Heart left ventricle (tissue), 16 donors: ENCODE measurements at places on chromosomes 2 and 18.

GRCh38 chr2:281381-281780 is 6.5 kb downstream of the ALKAL2 start:
- H3K27ac ChIP-seq, result no peak overlapping the region
- H3K36me3 ChIP-seq, result peaks cover 65% of the 10 kb centered on the region
- no peak for DNase-seq
- H3K4me3 ChIP-seq, result no peak overlapping the region
- H3K27me3 ChIP-seq, result no peaks in the 10 kb centered on the region

GRCh38 chr2:96759548-96759947 is 1.2 kb upstream of the CNNM4 start:
- DNase-seq, result no peak
- H3K4me1 ChIP-seq, result peaks cover 24% of the 10 kb centered on the region
- no peak overlapping the region for H3K27ac ChIP-seq
- H3K36me3 ChIP-seq, result no peaks in the 10 kb centered on the region

DNA sequence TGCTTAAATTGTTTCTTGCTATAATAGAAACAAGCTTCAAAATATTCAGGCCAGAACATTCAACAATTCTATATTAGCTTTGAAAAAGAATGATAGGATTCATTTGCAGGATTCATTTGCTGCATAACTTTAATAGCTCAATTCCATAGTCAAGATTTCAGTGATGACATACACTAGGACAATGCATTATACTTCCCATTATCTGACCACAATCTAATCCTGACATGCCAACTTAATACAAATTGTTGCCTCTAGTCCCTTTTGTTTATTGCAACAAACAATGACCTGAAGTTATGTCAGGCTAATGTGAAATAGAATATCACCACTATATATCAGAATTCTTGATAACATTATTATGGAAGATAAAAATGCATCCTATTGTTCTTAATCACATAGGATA is 169.4 kb downstream of the DNAH7 start:
- H3K4me1 ChIP-seq, result no peaks in the 10 kb centered on the region
- H3K4me3 ChIP-seq, result no peak overlapping the region
- no peak for DNase-seq
- H3K27ac ChIP-seq, result no peak overlapping the region

GRCh38 chr2:189698020-189698887 is 23.8 kb downstream of the ANKAR start:
- no peaks in the 10 kb centered on the region for H3K27me3 ChIP-seq
- H3K27ac ChIP-seq, result no peak overlapping the region
- H3K4me3 ChIP-seq, result no peak overlapping the region
- DNase-seq, result no peak
- H3K4me1 ChIP-seq, result no peaks in the 10 kb centered on the region
- no peaks in the 10 kb centered on the region for H3K36me3 ChIP-seq

- no peaks in the 10 kb centered on the region for H3K4me1 ChIP-seq
- H3K27ac ChIP-seq, result no peak overlapping the region
- H3K27me3 ChIP-seq, result no peaks in the 10 kb centered on the region
- no peaks in the 10 kb centered on the region for H3K36me3 ChIP-seq
Observed at GRCh38 chr2:166784296-166784946, 103.9 kb upstream of the XIRP2 start.

GRCh38 chr18:949724-950631 is 45.3 kb downstream of the ADCYAP1 start:
- no peaks in the 10 kb centered on the region for H3K4me1 ChIP-seq
- no peak for DNase-seq
- peaks cover 4% of the 10 kb centered on the region for H3K27me3 ChIP-seq

DNA sequence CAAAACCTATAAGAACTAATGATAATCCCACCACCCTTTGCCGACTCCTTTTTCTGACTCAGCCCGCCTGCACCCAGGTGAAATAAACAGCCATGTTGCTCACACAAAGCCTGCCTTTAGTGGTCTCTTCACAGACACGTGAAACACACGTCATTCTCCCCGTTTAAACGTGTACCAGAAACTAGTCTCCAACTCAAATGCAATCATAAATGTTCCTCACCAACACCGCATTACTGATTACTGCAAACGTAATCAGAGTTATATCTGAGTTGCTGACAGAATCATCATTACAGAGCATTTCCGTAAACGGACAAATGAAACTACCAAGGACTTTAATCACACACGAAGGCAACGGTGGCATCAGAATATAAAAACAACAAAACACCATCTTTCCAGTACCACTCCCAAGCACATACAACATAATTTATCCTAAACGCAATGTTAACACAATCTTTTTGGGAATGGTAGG is 1.9 kb downstream of the CLK1 start:
- peaks cover 28% of the 10 kb centered on the region for H3K4me1 ChIP-seq
- H3K4me3 ChIP-seq, result peak overlapping the region; percentile 94
- H3K36me3 ChIP-seq, result peaks cover 43% of the 10 kb centered on the region
- H3K27me3 ChIP-seq, result no peaks in the 10 kb centered on the region
- no peak for DNase-seq

- no peaks in the 10 kb centered on the region for H3K36me3 ChIP-seq
- no peak overlapping the region for H3K27ac ChIP-seq
- no peaks in the 10 kb centered on the region for H3K27me3 ChIP-seq
- H3K4me3 ChIP-seq, result no peak overlapping the region
- peaks cover 6% of the 10 kb centered on the region for H3K4me1 ChIP-seq
Observed at GRCh38 chr2:10001586-10001985, 41.8 kb upstream of the KLF11 start.

DNA sequence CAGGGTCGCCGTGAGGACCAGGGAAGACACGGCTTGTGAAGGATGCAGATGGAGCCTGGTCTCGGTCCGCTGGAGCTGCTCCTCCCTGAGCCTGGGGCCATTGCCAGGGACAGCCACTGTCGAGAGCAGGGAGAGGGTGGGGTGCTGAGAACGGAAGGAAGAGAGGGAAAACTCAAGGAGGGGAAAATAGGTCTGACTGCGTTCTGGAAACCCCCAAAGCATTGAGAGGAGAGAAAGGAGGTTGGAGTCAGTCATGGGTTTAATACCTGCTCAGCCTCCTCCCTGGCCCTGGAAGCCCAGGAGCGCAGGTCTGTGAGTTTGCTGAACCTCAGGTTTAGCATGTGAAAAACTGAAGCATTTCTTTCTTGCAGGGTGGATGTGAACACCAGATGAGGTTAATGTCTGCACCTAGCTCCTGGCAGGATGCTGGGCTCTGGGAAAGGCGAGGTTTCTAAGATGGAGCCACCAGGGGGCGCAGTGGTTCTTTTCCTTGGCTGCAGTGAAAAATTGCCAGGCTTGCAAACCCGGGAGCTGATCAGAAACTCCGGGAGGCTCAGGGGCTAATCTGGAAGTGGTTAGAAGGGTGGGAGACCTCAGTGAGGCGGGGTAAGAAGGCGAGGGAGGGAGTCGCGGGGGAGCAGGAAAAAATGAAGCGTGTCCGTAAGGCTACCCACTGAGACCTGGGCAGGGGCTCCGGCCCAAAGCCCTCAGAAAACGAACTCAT is 33.6 kb upstream of the RNF149 start:
- no peak overlapping the region for H3K27ac ChIP-seq
- H3K4me1 ChIP-seq, result no peaks in the 10 kb centered on the region
- H3K4me3 ChIP-seq, result no peak overlapping the region
- no peaks in the 10 kb centered on the region for H3K36me3 ChIP-seq

- DNase-seq, result no peak
- no peaks in the 10 kb centered on the region for H3K27me3 ChIP-seq
- no peaks in the 10 kb centered on the region for H3K36me3 ChIP-seq
- H3K4me1 ChIP-seq, result peaks cover 4% of the 10 kb centered on the region
- no peak overlapping the region for H3K4me3 ChIP-seq
- H3K27ac ChIP-seq, result no peak overlapping the region
Observed at GRCh38 chr2:98691303-98691702, 39.6 kb downstream of the MGAT4A start.

- no peak for DNase-seq
- H3K27me3 ChIP-seq, result no peaks in the 10 kb centered on the region
- no peak overlapping the region for H3K4me3 ChIP-seq
- no peaks in the 10 kb centered on the region for H3K36me3 ChIP-seq
- peaks cover 3% of the 10 kb centered on the region for H3K4me1 ChIP-seq
- no peak overlapping the region for H3K27ac ChIP-seq
Observed at GRCh38 chr2:113878743-113879142, 11.1 kb upstream of the ACTR3 start.

- H3K27ac ChIP-seq, result peak overlapping the region; percentile 25
- no peaks in the 10 kb centered on the region for H3K36me3 ChIP-seq
- H3K4me3 ChIP-seq, result no peak overlapping the region
- H3K27me3 ChIP-seq, result no peaks in the 10 kb centered on the region
- DNase-seq, result no peak
- no peaks in the 10 kb centered on the region for H3K4me1 ChIP-seq
Observed at GRCh38 chr2:5548991-5549715, 143.0 kb upstream of the SOX11 start.

- no peaks in the 10 kb centered on the region for H3K36me3 ChIP-seq
- H3K27me3 ChIP-seq, result no peaks in the 10 kb centered on the region
- DNase-seq, result no peak
- no peak overlapping the region for H3K27ac ChIP-seq
- no peaks in the 10 kb centered on the region for H3K4me1 ChIP-seq
Observed at GRCh38 chr2:148560496-148560895, 84.1 kb upstream of the EPC2 start.

- H3K4me3 ChIP-seq, result no peak overlapping the region
- H3K27ac ChIP-seq, result no peak overlapping the region
- no peaks in the 10 kb centered on the region for H3K27me3 ChIP-seq
- H3K36me3 ChIP-seq, result peaks cover 18% of the 10 kb centered on the region
- H3K4me1 ChIP-seq, result no peaks in the 10 kb centered on the region
Observed at GRCh38 chr2:99317161-99317872, 16.3 kb upstream of the LYG1 start.

GRCh38 chr2:204791230-204791629 is 246.0 kb downstream of the PARD3B start:
- no peaks in the 10 kb centered on the region for H3K27me3 ChIP-seq
- no peaks in the 10 kb centered on the region for H3K36me3 ChIP-seq
- no peak overlapping the region for H3K27ac ChIP-seq
- DNase-seq, result no peak
- H3K4me3 ChIP-seq, result no peak overlapping the region

DNA sequence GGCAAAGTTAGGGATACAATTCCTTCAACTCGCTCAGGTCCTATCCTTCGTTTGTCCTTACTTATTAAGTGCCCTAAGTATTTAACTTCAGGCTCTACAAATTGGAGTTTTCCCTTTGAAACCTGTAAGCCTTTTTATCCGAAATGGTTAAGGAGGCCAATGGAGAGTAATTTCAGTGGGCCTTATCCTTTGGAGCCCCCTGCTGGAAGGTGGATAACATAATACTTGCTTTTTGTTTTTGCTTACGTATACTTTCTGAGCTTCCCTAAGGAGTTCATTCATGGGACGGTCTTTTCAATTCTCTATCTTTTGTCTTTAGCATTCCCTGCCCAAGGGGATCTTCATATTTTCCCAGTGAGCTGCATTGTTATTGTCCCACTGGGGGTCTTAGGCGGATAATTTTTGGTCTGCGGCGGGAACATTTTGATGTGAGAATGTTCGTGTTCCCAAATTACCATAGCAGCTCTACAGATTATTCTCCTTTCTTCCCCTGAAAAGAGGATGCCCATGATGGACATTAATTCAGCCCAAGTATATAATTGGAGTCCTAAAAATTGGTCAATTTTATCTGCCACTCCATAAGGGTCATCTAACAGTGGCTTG is 34.4 kb upstream of the TRAPPC8 start:
- H3K36me3 ChIP-seq, result no peaks in the 10 kb centered on the region
- H3K4me1 ChIP-seq, result peaks cover 2% of the 10 kb centered on the region
- no peaks in the 10 kb centered on the region for H3K27me3 ChIP-seq
- peak; percentile 43 for DNase-seq
- H3K27ac ChIP-seq, result no peak overlapping the region

DNA sequence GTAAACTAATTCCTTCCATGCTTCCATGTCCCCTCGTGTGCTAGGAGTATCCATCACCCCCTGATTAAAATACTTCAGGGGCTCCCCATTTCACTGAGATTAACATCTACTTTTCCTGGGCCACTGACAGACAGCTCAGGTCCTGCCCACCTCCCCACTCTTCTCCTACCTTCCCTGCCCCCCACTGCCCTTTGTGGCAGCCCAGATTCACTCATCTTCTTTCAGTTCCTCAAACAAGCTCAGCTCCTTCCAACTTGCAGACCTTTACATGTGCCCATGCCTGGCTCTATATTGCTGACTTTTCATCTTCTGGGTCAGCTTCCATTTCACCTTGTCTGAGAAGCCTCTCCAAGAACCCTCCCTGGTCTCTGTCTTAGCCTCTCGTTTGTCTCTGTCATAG is 12.0 kb downstream of the RUFY4 start:
- H3K4me3 ChIP-seq, result no peak overlapping the region
- no peaks in the 10 kb centered on the region for H3K27me3 ChIP-seq
- no peaks in the 10 kb centered on the region for H3K36me3 ChIP-seq

GRCh38 chr2:101657787-101658186 is 39.7 kb upstream of the MAP4K4 start:
- DNase-seq, result no peak
- H3K36me3 ChIP-seq, result no peaks in the 10 kb centered on the region
- H3K4me3 ChIP-seq, result no peak overlapping the region
- peaks cover 19% of the 10 kb centered on the region for H3K4me1 ChIP-seq
- H3K27me3 ChIP-seq, result no peaks in the 10 kb centered on the region

GRCh38 chr2:28274911-28275685 is 117.6 kb upstream of the FOSL2 start:
- peak overlapping the region; percentile 47 for H3K27ac ChIP-seq
- no peak overlapping the region for H3K4me3 ChIP-seq
- no peaks in the 10 kb centered on the region for H3K36me3 ChIP-seq
- peaks cover 13% of the 10 kb centered on the region for H3K4me1 ChIP-seq

- H3K27me3 ChIP-seq, result no peaks in the 10 kb centered on the region
- DNase-seq, result no peak
- no peaks in the 10 kb centered on the region for H3K36me3 ChIP-seq
Observed at GRCh38 chr18:68533641-68534040, 181.3 kb downstream of the TMX3 start.

DNA sequence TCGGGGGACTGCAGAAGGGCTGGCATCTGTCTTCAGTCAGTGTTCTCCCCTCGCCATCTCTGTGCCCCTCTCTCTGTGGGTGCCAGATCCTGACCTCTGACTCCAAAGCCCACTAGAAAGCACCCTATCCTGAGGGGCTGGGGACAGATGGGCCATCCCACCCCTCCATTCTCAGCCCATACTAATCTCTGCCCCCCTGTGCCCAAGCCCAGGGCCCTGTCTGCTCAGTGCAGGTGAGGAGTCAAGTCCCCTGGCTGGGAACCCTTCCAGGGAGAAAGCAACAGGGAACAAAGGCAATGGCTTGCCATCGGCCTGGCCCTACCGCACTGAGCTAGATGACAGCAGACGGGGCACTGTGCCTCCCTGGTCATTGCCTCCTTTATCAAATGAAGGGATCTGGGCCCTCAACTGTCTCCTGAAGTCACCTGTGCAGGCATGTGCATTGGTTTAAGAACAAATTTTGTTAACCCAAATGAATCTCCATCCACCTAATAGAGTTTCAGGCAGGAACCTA is 42.7 kb upstream of the ID2 start:
- H3K4me3 ChIP-seq, result no peak overlapping the region
- H3K36me3 ChIP-seq, result no peaks in the 10 kb centered on the region
- no peaks in the 10 kb centered on the region for H3K27me3 ChIP-seq
- no peaks in the 10 kb centered on the region for H3K4me1 ChIP-seq
- no peak overlapping the region for H3K27ac ChIP-seq
- no peak for DNase-seq

DNA sequence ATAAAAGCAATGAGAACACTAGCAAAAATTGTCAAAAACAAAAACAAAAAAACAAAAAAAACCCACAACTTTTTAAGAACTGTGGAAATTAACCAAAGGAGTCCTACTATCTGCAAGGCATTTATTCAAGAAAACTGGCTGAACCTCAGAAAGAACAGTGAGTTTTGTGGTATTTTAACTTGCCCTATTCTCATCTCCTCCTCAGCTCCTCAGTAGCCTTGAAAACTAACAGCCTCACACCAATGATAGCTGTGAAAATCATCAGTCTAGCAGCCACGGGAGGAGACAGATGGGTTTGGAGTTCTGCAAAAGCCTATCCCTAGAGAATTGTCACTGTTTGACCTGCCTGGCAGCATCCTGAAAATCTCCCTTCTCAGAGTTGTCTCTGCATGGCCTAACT is 20.1 kb upstream of the DNER start:
- no peak for DNase-seq
- no peak overlapping the region for H3K4me3 ChIP-seq
- no peaks in the 10 kb centered on the region for H3K36me3 ChIP-seq
- H3K4me1 ChIP-seq, result no peaks in the 10 kb centered on the region
